Brain microvascular endothelial cell (primary cell): ENCODE measurements at places on chromosomes 7 and 10.

DNA sequence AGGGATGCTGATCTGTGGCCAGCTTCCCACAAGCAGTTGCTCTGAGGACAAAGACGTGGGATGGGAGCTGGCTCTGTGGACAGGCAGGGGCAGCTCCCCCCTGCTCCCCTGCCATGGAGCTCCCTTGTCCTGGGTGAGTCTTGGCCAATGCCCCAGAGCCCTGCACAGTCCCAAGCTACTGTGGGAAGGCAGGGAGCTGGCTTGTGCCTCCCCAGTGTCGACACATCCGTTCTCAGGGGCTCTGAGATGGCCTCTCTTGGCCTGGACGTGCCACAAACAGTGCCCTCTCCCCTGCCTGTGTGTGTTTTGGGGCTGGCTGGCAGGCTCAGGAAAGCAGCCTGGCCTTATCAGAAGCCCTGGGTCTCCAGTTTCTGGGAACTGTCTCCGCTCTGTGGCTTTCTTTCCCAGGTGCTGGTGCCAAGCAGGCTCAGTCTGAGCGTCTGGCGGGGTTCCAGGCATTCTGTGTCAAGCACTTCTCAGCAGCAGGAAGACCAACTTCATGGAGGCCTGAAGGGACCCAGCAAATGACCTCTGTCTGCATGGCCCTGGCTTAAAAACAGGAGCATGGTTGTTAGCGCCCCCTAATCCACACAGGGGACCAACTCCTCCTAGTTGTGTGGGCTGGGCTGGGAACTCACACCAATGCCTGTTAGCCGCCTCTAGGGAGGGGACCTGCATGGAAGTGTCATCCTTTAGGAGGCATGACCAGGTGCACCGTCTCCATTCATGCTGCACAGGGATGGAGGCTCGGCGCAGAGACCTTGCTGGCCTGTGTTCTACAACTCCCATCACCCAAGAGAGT is 375.2 kb downstream of the RPS24 start:
- DNase-seq = no peak

- DNase-seq = no peak
These were observed 261.5 kb downstream of the CDK14 start for GRCh38 chr7:90857603-90858002.

GRCh38 chr7:99399597-99399996 is 8.8 kb downstream of the PDAP1 start:
- no peak for DNase-seq

DNA sequence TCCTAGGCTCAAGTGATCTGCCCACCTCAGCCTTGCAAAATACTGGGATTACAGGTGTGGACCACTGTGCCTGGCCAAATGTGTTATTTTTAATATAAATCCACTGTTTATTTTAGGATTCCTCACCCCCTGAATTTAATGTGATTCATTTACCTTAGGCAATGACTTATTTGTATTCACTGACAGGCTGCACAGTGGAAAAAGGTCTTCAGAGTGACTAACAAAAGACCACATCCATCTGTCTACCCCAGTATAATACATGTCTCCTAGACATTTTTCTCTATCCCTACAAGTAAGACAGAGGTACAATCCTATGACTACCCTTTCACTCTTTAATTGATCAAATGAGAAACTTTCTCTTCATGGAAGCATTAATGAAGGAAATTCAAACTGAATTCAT is 230.2 kb downstream of the AHR start:
- DNase-seq = no peak

GRCh38 chr7:70237256-70237655 is 639.0 kb downstream of the AUTS2 start:
- no peak for DNase-seq

GRCh38 chr10:97018251-97019212 is 167.2 kb downstream of the SLIT1 start:
- no peak for DNase-seq

DNA sequence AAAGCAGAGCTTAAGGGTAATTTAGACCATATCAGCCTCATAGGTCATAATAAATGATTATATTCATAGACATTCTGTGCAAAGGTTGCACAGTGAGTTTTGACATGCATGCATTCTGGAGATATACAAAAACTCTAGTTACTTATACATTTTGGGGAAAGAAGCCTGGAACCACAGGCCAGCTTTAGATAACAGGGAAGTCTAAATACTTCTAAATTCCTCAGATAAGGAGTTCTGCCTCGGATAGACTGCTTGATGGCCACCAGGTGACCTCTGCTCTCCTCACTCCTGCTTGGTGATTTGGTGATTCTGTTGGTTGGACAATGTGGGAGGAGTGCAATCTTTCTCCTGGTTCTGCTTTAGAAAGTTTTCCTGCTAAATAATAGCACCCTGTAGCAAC is 77.9 kb downstream of the SGMS1 start:
- DNase-seq = no peak

- peak; percentile 10 for DNase-seq
These were observed 102.7 kb downstream of the MACC1 start for GRCh38 chr7:20114468-20114867.

GRCh38 chr7:82559193-82559805 is 115.7 kb upstream of the CACNA2D1 start:
- no peak for DNase-seq

DNA sequence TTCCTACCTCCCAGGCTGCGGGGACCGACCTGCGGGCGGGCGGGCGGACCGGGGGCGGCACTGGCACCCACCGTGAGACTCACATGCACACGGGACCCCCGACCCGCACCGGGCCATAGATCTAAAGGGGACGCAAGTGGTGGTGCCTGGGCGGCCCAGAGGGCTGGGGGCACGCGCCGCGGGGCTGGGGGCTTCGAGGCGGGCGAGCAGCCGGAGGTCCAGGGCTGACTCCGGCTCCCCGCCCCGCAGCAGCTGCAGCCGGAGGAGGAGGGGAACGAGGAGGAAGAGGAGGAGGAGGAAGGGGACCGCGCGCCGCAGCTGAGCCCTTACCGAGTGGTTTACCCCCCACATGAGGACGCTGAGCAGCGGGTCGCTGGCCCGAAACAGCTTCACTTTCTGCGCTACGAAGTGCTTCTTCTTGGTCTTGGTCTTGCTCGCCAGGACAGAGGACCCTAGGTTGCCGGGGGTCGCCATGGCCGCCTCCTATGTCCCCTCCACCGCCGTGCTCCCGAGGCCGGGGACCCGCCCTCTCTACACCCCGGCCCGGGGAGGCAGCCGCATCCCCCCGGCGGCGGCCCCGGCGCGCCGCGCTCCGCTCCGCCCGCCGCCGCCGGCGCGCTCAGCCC is 412 bp downstream of the PIP4K2A start:
- DNase-seq = no peak

GRCh38 chr10:91010952-91011351 is 90.1 kb upstream of the ANKRD1 start:
- no peak for DNase-seq

DNA sequence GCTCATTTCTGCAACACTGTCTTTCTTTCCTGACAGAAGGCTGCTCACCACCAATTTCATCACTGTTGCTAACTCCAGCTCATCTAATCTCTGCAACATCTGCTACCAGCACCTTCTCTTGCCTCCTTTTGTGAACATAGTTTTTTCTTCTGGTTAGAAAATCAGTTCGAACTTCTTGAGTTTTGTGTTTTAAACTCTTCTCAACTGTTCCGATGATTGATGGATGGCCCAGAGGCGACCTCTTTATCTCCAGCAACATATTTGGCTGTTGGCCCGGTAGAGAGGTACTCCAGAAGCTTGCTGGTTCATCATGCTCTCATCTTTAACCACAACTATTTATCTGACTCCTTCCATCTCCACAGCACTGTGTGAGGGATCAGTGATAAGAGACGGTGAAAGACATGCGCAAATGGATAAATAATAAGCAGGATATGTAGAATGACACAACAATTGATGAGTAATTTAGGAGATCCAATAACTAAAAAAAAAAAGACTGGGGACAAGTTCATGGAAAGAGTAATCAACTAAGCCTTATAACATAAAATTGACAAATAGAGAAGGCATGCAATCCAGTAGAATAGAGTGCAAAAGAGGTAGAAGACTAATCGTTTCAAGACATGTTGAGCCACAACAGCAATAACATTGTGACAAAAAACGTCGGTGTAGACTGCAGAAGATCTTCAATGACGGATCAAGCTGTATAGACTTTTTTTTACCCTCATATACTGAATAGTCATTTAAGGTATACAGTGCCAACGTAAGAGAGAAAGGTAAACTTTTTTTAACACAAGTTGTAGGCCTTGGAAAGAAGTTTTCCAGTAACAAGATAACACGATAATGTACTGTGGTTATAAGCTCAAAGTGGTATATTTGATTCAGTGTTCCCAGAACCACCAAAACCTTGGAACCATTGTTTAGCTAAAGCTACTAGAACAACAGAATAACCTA is 152.2 kb downstream of the CRPPA start:
- peak; percentile 94 for DNase-seq

- no peak for DNase-seq
These were observed 319.9 kb downstream of the DPP6 start for GRCh38 chr7:154372011-154372601.

- DNase-seq = no peak
These were observed 28.9 kb downstream of the NRF1 start for GRCh38 chr7:129640400-129640799.

- DNase-seq = no peak
These were observed 41.4 kb downstream of the NRF1 start for GRCh38 chr7:129652914-129653313.

- DNase-seq = no peak
These were observed 167.7 kb downstream of the MAGI2 start for GRCh38 chr7:79285756-79286155.

DNA sequence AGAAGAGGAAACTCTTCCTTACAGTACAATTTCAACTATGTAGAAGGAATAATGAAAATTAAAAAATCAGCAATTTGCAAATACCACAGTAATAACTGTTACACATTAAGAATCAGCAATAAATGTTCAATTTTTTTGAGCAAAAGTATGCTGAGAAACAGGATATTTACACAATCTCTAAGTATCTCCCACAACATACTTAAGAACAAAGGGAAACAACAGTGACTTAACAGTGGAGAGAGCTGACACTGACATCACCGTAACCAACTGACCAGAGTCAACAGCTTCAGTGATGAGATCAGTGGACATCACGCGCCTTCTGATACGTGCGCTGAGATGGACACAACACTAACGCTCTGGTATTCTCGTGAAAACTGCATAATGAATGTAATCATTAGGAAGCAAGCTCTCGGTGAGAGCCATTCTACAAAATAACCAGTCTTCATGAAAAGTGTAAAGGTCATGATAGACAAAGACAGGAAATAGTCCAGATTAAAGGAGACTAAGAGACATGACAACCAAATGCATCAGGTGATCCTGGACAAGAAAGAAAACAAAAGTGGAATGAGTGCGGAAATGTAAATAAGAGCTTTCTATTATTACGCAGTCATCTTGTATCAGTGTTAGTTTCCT is 82.6 kb downstream of the PIP4K2A start:
- peak; percentile 82 for DNase-seq

DNA sequence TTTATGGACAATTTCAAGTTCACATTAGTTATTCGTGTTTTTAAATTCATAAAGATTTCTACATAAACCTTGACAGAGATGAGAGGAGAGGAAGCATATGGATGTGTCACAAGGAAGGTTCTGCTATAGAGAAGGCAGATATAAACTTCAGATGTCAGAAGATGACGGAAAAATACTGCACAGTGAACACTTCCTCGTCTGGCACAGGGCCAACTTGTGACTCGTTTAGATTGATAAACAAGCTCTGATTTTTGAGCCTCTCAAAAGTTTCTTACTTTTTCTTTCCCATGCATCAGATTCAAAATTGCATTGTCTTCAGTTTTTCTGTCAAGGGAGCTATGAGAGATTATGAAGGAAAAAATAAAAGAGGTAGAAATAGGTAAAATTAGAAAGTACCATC is 156.4 kb upstream of the MINDY3 start:
- DNase-seq = no peak

DNA sequence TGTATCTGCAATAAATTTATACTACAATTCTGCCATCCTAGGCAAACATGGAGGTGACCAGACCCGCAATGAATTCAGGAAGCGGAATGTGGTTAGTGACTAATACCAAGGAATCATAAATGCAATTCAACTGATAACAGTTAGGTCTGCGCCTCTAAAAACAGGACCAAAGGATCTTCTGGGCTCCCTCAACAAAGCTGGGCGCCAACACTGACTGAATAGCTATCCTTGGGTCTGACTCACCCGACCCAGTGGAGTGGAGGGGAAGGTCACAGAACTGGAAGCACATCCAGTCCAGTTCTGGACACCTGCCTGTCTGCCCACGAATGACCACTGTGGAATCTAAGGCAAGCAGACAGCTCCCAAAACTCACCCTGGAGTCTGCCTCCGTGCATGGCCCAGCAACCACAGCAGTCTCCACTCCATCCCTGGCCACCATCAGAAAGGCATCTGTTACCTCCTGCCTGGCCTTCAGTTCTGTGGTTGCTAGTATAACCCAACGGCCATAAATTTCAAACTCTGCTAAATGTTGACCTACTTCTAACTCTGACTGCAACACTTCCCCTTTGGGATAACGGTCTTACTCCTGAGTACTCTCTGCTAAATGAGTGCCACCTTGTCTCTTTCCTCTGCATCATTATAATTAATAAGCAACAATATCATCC is 43.0 kb upstream of the DLX6 start:
- peak; percentile 4 for DNase-seq

- no peak for DNase-seq
These were observed 13.0 kb downstream of the STK32C start for GRCh38 chr10:132294561-132295318.

- DNase-seq = no peak
These were observed 103.9 kb upstream of the THSD7A start for GRCh38 chr7:11935905-11936304.

- DNase-seq = no peak
These were observed 181.3 kb downstream of the MAGI2 start for GRCh38 chr7:79272066-79272669.

GRCh38 chr10:52541006-52541473 is 227.0 kb downstream of the DKK1 start:
- DNase-seq = no peak

DNA sequence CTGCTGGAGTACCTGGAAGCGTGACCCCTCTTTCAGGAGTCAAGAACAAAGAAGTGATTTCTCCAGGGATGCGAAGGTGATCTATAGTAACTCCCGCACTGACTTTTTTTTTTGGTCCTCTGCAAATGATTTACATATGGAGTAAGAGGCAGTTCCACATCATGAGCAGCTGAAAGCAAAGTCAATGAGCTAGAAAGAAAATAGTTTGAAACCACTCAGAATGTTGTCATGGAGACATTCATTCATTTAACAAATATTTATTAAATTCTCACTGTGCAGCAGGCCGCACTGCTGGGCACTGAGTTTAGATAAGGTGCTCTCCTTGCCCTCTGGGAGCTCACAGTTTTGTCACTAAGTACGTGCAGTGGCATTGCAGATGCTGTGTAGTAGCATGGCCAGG is 206.7 kb downstream of the CAMK1D start:
- DNase-seq = no peak

DNA sequence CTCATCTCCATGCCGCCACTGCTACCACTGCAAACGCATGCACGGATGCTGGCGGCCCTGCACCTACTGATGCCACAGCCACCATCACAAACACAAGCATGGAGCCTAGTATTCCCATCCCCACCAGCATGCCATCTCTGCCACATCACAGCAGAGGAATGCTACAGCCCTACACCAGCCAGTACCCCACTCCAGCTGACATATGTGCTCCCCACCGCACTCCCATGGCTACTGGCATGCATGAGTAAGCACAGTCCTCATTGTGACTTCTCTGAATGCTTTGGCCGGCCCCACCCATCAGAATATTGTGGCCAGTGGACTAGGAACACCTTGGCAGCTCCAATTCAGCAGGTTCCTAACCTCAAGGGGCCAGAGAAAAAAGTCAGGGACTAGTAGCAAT is 705.5 kb downstream of the POM121L12 start:
- DNase-seq = no peak

- no peak for DNase-seq
These were observed 98.5 kb upstream of the ANK3 start for GRCh38 chr10:60488111-60488669.

- DNase-seq = no peak
These were observed 32.0 kb downstream of the SRRM3 start for GRCh38 chr7:76233538-76234281.
